ENCODE measurements at places on chromosomes 2 and 18.

DNA sequence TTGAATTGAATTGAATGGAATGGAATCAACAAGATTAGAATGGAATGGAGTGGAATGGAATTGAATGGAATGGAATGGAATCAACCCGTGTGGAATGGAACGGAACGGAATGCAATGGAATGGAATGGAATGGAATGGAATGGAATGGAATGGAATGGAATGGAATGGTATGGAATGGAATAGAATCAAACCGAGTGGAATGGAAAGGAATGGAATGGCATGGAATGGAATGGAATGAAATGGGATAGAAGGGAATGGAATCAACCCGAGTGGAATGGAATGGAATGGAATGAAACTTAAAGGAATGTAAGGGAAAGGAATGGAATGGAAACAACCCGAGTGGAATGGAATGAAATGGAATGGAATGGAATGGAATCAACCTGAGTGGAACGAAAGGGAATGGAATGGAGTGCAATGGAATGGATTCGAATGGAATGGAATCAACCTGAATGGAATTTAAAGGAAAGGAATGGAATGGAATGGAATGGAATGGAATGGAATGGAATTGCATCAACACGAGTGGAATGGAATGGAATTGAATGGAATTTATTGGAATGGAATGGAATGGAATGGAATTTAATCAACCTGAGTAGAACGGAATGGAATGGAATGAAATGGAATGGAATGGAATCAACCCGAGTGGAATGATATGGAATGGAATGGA lies 1146.6 kb downstream of the RPIA start:
- DNase-seq, result no peak

DNA sequence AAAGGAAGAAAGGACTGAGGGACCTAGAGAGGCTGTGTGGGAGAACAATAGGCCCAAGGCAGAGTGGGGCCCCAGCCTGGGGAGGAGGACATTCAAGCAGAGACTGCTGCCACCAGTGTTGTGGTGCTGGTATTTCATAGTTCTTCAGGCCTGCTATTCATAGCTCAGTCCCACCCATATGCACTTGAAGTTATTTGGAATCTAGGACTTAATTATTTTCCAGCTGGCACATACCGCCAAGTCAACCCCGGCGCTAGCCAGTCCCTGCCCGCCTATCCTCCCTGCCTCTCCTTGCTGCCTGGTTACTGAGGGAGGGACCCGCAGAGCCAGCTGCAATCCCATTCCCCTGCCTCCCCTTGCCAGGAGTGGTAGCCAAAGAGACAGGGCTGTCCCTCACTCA lies 141.2 kb downstream of the CABLES1 start:
- peak; percentile 59 for DNase-seq

GRCh38 chr2:71275939-71276310 lies 49.0 kb upstream of the PAIP2B start:
- no peak for DNase-seq

DNA sequence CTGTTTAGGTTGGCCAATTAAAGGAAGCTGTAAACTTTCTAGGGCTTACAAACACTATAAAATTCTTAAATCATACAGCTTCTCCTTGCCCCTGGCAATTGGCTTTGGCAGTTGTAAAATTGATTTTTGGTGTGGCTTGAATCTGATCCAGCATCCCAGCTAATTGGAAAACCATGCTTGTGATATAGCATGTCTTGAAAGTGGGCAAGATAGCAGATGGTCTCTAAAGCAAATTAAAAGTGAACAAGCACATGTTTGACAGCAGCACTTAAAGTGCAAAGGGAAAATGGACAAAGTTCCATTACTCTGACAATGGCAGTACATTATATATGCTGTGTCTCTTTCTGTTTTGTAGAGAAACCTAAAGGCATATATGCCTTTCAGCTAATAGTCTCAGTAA lies 302.9 kb upstream of the NXPH2 start:
- DNase-seq, result no peak

DNA sequence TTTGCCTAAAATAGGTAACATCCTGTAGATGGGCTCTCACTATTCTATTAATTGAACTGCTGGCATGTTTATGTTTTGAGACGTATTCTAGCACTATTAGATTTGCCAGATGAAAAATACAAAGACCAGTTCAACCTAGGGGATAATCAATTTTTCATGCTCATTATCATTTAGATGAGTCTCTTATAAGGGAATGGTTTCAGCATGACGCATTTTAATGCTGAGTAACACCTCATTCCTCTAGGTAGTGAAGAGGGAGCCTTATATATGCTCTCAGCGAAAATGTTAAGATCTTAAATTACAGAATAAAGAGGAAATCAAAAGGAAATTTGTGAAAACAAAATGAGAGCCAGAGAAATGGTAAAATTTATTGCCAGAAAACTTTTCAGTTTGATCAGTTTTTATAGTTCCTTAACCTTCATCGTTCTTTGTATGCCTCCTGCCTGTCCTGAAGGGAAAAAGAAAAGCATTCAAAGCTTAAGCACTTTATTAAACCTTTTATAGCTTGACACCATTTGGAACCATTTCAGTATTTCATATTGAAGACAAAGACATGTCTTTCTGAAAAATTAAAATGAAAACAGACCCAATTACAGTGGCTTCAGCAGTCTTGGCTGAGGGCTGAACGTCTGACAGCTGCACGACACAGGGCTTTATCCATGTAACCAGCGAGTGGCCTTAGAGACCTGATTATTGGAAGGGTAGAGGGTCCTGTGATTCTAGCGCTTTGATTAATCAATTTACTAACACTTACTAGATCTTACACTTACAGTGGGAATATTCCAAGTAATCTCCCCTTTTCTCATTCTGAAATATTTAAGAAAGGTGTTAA lies 112.8 kb downstream of the ADCYAP1 start:
- DNase-seq, result no peak

GRCh38 chr18:60247103-60247502 lies 125.5 kb downstream of the MC4R start:
- no peak for DNase-seq
